ENCODE measurements at places on chromosomes 1 and 21.

- DNase-seq: no peak
Measured at GRCh38 chr1:9292361-9293240, at the start of gene SPSB1. Gene SPSB1 (plus strand): TSS chr1:9292894. CDS start chr1:9355892, 62,998 bp downstream.

DNA sequence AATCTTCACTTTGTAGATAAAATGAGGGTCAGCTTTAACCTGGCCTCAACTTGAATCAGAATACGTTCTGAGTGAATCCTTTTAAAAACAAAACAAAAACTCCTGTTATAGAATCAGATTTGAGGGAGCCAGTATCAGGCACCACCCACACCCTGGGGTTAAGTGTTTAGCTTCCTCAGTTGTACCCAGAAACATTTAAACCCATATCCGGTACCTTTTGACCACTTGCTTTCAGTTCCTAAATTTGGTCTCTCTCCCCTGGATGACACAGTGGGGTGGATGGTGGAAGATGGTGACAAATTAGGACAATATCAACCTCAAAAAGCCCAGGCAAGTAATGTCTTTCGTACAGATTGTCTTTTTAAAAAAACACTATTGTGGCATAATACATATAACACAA is 10.4 kb downstream of the KLHDC7A start:
- DNase-seq: no peak

GRCh38 chr1:74731399-74732052 is 1.3 kb downstream of the CRYZ start:
- DNase-seq: no peak

DNA sequence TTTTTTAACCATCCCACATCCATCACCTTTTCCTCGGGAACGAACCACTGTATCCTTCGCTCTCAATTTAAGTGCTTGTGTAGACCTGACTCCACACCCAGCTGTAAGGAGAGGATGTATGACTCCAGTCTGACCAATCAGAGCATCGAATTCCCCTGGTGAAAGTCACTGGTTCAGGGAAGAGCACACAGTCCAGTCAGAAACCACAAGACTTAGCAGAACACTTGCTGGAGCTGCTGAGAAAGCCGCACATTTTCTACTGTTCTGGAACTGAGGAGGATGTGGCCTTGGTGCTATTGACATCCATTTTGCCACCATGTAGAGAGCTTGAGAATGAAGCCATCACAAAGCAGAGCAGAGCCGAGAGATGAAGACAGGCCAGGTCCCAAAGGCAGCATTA is 59.9 kb upstream of the CNN3 start:
- no peak for DNase-seq

GRCh38 chr1:46550751-46551231 is 656 bp downstream of the KNCN start:
- DNase-seq: no peak

Data from NCI-H1436 treated with DMSO at 0.1 percent for 48 hours (cell line).